ENCODE measurements at places on chromosomes 1 and 21.

DNA sequence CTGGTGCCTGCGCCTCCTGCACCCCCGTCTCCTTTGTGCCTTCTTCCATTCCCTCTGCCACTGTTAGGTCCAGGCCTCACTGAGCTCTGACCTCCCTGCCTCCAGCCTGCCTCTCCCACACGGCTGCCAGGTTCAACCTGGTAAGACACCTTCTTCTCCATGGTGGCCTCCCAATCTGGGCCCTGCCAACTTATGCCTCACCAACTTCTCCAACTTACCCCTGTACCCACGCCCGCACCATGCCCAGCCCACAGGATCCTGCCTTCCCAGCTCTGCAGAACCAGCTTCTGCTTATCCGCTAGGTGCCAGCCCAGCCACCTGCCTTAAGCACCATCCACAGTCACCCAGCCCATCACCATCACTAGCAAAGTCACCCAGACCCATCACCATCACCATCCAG lies 37.2 kb downstream of the PDE9A start:
- no peak for DNase-seq

- DNase-seq = no peak
Observed at GRCh38 chr1:20480951-20481617, 4.9 kb downstream of the CAMK2N1 start.

DNA sequence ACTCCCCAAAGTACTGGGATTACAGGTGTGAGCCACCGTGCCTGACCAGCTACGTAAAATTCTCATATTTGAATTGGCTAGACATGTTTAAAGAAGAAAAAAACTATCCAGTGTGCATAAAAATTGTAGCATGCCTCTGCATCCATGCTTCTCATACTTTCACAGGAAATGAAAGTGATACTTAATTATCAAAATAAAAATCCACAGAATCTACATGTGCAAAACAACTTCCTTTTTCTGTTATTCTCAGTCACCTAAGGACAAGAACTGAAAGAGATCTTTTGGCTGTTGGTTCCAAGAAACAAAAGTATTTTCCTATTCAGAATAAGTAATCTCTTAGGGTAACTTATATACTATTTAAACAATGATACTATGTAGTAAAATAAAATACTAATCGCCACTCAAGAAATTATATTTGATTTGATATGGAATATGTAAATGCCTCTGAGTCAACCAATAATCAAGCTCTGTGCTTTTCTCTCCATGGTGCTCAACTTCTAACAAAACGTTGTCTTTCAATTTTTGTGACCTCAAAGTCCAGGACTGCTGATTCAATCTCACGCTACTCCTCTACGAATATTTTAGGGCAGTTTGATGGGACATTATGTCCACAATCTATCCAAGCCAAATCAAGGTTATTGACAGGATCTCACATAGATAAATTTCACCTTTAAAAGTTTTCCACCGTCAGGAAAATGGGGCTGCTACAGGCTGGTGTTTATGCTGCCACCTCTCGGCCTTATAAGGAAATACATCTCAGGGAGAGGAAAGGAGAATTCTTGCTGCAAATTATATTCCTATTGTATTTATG lies 102.7 kb downstream of the ZNF281 start:
- DNase-seq = no peak

DNA sequence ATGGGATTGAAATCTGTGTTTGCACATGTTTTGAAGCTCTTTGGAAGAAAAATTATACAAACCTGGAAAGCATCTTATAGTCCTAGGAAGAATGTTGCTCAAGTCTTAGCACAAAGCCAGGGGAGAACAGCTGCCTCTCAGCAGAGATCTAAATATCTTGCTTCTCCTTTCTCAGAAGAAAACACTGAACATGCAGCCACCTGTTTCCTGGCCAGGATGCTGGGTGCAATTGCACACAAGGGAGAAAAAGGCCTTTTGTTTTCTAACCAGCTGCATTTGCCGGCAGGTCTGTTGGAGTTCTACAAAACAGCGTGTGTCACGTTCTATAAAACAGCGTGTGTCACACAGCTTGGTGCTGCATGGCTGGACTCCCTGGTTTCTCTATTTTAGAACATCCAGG lies 259.6 kb upstream of the PLD5 start:
- no peak for DNase-seq

GRCh38 chr1:14615549-14616218 lies 17.2 kb downstream of the KAZN start:
- DNase-seq = no peak

GRCh38 chr1:84988588-84988987 lies 8.3 kb downstream of the MCOLN2 start:
- no peak for DNase-seq

DNA sequence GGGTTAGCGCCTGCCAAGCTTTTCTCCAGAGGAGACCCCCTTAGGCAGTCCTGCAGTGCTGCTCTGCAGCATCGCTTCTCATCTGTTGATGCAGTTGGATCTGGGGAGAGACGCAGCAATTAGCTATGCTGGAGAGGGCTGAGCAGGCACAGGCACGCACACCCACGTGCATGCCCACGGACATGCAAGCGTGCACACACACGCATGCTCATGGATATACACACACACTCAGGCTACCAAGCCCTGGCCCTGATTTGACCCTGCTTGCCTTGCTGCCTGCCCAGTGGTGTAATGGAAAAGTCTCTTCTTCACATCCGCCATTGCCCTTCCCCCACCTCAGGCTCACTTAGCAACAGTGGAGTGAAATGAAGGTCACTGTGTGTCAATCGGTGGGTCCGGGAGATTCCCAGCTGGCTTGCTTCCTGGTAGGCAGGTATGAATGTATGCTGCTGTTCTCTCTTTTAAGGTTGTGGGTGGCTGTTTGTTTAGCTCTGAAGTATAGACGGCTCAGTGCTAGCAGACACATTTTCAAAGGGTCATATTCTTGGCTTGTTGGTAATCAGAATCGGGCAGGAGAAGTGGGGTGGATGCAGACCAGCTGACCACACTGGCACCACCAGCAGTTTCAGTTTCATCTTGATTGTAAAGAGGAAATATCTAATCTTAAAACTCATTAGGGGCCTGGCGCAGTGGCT lies 9.5 kb downstream of the ATP1B1 start:
- no peak for DNase-seq

DNA sequence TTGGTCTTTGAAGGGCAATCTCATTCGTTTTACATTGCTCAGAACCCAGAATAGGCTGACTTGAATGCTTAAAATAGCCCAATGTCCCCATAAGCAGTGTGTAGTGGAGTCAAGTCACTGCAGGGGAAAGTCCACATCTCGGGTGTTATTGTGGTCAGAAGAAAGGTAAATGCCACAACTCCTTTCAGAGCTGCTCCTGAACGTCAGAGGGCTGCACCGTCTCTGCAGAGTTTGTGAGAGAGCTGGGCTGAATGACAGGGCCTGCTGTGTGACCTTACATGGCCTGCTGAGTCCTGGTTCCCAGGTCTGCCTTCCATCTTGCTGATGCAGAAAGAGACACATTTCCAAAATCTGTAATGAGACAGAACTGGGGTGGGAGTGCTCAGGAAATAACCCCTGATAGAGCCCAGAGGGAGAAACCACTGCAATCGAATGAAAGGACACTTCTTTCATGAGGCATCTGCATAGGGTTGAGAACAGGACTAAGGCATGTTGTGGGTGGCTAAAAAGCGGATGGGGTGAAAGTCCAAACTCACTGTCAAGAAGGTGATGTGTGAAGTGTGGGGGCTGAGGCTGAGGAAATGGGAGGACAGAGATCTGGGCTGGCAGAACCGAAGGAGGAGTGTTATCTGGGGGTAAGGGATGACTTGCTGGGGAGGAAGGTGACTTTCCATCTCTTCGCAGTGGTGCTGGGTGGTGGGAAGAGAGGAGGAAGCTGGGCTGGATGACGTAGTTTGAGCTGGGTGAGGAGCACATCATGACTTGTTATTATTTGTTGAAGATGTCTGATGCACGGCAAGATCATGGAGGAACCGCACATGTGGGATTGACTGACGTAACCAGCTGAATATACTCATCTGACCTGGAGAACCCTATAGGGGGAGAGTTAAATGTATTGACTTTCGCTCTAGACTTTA lies 33.7 kb downstream of the XCL2 start:
- no peak for DNase-seq

DNA sequence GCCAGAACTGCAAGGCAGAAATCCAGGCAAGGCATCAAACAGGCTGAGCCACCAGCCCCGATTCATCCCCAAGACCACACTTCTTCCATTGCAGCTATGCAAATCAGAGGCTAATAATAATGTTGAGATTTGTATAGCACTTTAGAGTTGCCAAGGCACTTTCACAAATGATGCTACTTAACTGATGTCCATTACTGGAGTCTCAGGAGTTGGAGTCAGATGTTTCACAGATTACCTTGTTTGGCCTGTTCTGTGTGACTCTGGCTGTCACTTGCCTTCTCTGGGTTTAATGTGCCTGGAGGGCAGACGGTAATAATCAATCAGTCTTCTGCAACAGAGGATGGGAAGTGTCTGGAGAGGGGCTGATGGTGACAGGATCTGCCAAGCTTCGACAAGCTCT lies 40.8 kb upstream of the MPZL1 start:
- DNase-seq = no peak

GRCh38 chr1:36532810-36533401 lies 50.2 kb upstream of the CSF3R start:
- no peak for DNase-seq

- no peak for DNase-seq
Observed at GRCh38 chr21:42580076-42580792, 66.6 kb downstream of the SLC37A1 start.

DNA sequence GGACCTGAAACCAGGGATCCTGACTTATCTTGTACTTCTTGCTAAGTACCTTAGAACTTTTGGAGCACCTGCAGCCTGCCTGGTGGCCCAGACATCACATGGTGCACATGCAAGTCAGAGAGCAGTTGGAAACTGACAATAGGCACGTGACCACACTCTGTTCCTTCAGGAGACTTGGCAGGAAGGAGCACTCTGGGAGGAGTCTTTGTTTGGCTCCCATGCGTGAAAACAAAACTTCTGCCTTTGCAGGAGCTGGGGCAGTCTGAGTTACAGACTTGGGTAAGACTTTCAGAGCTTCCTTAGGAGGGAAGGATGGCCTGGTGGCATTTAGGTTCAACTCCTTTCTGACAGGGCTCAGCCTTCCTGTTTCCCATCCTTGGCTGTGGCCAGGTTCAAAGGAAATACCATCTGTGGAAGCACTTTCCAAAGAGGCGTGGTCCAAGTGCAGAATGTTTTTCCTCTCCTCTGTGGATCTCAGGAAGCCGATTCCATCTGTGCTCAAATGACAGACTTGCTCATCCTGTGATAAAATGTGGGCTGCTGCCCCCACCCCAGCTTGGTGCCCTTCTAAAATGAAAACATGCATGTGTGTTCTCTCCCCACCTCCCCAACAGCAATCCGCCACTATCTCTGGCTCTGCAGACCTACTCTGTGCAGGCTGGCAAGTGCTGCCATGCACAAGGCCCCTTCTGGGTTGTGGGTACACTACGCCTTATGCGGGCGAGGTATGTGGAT lies 14.1 kb upstream of the ZNF436 start:
- no peak for DNase-seq

DNA sequence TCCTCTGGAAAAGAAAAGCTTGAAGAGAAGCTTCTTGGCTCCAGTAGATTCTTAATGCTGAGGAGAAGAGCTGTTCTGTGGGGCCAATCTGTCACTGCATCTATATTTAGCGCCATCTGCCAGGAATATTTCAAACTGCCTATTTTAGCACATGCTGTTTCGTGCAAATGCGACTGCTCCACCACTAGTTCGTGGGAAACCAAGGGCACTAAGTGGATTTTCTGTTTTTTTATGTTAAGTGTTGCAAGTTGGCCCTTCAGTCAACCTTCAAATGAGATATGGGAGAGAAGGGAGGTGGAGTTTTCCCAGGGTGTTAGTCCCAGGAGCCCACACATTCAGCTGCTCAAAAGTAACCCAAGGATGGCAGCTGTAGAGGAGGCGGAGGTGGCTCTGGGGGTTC lies 91.9 kb downstream of the TSEN15 start:
- DNase-seq = no peak

GRCh38 chr1:44616991-44617702 lies 57.1 kb downstream of the TMEM53 start:
- DNase-seq = no peak

DNA sequence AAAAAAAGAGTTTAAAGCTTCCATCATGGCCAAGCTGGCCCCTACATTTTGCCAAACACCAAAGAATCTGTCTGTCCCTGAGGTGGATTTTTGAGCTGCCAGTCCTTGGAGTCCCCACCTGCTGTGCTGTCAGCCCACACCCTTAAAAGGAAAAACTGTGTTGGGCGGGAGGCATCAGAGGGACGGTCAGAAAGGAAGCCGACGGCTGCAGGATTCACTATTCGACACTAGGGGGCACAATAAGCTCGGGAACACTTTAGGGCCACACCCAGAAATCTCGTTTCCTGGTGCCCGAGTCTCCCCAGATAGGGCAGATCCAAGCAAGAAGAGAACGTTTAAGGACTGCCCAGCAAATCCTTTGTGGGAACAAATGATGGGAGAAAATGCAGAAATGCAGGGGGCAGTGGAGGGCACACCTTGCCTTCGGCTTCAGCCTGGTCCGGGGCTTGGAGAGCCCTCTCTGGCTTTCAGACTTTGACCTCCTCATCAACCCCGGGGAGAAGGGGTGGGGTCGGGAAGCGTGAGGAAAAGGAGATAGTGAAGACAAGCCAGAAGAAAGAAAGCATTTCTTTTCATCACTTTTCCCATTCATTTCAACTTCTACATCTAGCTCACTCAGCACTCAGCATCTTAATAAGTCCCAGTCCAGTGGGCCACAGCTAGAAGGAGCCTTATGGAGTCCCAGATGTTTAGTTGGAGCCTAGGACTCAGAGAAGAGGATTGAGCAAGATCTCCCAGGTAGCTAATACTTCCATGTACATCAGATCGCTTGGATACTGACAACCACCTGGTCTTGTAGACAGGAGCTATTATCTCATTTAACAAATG lies 5.0 kb upstream of the CTTNBP2NL start:
- DNase-seq = peak; percentile 78

DNA sequence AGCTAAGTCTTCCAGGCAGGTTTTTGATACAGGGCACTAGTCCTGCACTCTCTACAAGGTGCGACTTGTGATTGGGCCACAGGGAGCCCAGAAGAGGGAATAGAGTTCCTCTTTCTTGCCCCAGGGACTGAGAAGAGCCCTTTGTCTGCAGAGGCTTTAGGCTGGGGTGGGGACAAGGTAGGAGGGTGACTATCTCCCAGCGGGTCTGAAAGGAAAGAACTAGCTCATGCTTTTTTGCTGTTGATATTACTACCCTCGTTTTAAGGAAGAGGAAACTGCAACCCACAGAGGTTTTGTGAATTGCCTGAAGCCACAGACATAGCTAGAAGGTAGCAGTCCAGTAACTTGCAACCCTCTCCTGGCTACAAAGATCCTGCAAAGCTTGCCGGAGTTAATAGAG lies 615.2 kb downstream of the MATN1 start:
- no peak for DNase-seq

GRCh38 chr1:13703128-13703513 lies 3.1 kb downstream of the PRDM2 start:
- no peak for DNase-seq

DNA sequence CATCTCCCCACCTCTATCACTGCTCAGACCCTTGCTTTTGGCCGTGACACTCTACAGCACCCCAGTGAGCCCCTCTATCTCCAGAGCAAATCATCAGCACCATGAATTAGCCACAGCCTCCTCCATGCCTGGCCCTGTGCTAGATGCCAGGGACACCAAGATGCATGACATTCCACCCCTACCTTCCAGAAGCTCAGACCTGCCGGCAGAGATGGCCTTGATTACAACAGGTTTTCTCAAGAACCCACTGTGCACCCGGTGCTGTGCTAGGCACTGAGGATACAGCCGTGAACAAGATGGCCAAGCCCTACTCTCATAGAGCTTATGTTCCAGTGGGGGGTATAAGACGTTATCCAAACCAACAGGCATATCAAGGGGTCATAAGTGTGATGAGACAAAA lies 30.6 kb downstream of the CDK18 start:
- DNase-seq = no peak

- DNase-seq = no peak
Observed at GRCh38 chr1:83545066-83545862, 453.7 kb downstream of the TTLL7 start.
